Stimulated activated CD4-positive, alpha-beta T cell treated with anti-CD3 and anti-CD28 coated beads, Interleukin-4, amount 100 ng/mL, for 4 hours (primary cell): ENCODE measurements at places on chromosomes 2 and 18.

GRCh38 chr2:96804986-96805385, 11.1 kb upstream of the CNNM3 start:
- no peak for DNase-seq

DNA sequence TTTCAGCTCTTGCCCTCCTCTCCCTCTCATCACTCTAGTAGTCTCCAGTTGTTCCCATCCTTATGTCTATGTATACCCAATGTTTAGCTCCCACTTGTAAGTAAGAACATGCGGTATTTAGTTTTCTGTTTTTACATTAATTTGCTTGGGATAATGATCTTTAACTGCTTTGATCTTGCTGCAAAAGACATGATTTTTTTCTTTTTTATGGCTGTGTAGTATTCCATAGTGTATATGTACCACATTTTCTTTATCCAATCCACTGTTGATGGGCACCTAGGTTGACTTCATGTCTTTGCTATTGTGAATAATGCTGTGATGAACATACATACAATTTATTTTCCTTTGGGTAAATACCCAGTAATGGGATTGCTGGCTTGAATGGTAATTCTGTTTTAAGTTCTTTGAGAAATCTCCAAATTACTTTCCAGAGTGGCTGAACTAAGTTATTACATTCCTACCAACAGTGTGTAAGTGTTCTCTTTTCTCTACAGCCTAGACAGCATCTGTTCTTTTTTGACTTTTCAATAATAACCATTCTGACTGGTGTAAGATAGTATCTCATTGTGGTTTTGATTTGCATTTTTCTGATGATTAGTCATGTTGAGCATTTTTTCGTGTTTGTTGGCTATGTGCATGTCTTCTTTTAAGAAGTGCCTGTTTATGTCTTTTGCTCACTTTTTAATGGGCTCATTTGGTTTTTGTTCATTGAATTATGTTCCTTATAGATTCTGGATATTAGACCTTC, 179.6 kb upstream of the SLC39A10 start:
- no peak for DNase-seq

- DNase-seq, result no peak
Observed at GRCh38 chr2:70613521-70613920, 59.9 kb upstream of the TGFA start.

DNA sequence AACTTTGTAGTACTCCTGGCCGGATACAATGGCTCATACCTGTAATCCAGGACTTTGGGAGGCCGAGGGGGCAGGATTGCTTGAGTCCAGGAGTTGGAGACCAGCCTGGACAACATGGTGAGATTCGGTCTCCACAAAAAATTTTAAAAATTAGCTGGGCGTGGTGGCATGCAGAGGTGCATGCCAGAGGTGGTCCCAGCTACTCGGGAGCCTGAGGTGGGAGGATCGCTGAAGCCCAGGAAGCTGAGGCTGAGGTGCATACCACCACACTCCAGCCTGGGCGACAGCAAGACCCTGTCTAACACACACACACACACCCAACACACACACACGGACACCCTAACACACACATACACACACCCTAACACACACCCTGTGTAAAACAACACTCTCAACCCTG, 55.6 kb downstream of the HDAC4 start:
- no peak for DNase-seq

- no peak for DNase-seq
Observed at GRCh38 chr18:64659196-64659595, 510.3 kb upstream of the LINC00305 start.

- DNase-seq, result no peak
Observed at GRCh38 chr2:239152916-239153305, 247.9 kb downstream of the HDAC4 start.

DNA sequence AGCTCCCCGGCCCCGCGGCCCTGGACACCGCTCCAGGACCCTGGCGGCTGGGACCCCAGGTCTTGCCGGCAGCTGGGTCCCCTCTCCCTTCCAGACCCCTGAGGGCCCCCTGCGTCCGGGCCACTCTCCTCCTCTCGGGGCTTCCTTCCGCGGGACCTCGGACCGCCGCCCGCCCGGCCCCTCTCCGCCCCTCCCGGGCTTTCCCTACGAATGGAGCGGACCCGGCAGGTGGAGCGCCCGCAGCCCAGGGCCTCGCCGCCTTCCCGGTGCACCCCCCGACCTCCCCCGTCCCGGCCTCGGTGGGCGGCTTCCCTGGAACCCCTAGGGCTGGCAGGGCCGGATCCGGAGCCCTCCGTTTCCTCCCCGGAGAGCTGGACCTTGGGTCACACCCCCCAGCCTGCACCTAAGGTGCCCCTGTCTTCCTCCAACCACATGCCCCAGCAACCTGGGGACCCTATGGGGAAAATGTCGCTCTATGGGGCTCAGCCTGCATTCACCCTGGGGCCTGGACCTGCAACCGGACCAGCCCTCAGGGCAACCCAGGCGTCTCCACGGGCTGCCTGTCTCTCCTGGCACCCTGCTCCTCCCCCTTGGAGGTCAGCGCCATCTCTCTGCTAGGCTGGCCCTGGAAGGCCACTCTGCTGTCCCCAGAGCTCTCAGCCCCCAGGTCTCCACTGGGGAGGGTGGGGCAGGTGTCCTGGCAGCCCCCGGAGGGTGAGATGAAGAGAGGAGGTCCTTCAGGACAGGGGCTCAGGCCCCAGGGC, 730 bp downstream of the B3GNT7 start:
- DNase-seq, result no peak

DNA sequence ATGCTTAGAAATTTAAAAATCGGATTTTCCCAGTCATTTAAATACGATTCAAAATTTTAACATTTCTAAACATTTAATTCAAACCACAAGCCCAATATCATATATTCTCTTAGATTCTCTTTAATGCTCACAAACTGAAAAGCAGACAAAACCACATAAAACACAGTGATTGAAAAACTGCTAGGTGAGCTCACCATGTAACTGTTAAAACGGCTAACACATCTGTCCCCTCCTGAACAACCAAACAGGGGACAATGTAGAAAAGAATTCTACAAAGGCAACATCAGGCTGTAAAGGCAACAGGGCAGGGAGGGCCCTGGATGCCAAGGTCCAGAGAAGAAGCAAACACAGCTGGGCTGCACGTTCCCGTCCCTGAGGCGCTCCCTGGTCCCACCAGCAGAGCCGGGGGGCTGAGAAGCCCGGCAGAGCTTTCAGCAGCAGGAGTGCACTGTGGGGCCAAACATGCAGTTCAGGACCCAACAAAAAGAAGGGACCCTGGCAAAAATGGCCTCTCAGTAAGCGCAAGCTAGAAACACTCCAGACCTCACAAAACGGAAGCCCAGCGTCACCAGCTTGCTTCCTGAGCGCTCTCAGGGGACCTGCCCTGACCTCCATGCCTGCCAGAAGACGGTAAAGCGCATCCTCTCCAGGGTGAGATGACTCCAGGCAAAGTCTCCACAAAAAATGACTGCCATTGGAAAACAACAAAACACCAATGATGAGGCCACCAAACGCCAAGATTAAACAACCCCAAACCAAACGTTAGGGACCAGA, 40.5 kb downstream of the NDUFA10 start:
- no peak for DNase-seq

DNA sequence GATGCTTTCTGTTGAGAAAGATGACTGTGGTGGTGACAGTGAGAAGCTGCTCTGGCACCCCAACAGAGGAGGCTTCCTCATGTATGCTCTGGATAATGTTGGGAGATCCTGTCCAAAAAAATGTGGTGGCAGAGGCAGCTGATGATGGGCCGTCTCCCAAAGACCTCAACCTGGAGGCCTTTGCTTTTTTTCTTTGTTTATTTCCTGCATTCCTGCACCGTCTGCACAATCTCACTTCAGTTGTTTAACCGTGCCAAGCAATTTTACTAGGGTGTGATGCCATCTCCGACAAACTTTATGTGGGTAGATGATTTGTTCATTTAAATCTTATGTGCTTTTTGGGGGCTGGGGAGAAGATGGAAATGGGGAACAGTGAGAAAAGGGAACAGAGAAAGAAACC, 62.2 kb upstream of the IGFBP5 start:
- DNase-seq, result no peak

- DNase-seq, result no peak
Observed at GRCh38 chr2:77161009-77161408, 361.2 kb downstream of the LRRTM4 start.

- DNase-seq, result no peak
Observed at GRCh38 chr2:122009561-122009960, 254.1 kb downstream of the TSN start.

DNA sequence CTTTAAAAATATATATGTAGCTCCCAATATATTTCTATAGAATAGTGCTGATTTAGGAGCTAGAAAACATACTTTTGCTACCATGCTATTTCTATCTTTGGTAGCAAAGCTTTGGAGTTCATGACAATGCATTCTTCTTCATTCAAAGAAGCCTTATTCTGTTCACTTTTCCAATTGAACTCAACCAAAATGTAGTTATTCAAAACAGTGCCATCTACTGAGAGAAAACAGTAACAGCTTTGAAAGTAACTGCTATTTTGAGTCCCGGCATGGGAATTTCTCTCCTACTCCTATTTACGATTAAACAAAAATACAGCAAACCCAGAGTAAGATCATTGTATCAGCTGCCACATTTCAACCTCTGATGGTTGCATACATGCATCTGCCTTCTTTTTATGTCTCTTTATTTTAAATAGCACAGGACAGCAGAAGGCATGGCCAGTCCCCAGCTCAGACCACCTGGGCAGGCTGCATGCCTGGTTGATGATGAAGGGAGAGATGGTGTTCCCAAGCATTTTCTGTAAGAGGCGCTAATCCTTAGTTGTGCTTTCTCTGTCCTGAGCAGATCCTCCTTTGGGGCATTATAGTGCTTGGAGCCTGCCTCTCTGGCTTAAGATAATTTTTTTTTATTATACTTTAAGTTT, 69.7 kb upstream of the SULT1C3 start:
- no peak for DNase-seq

GRCh38 chr2:218245214-218245613, 15.6 kb upstream of the GPBAR1 start:
- DNase-seq, result no peak

DNA sequence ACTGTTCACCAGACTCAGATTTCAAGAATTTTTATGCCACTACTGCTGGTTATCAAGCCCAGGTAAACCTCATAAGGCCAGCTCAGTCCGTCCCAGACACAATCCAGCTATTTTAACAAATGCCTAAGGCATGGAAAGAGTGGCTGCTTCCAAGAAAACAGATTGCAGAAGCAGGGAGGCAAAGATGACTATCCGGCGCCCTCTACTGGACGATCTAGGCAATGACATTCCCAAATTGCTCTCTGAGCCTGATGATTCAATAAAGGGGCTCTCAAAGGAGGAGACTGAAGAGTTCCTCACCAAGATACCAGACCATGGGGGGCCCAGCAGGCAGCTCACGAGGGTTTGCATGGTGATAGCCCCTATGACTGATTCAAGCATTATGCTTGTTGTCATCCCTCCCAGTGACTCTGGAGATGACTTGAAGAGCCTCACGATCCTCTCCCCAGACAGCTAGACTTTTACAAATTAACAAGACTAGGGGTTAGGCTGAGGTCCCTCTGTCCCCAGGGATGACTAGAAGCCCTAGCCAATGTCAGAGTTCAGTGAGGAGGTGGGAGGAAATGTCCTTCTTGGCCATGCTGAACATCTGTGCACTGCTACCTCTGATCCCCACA, 25.0 kb downstream of the SERPINB8 start:
- peak; percentile 14 for DNase-seq

DNA sequence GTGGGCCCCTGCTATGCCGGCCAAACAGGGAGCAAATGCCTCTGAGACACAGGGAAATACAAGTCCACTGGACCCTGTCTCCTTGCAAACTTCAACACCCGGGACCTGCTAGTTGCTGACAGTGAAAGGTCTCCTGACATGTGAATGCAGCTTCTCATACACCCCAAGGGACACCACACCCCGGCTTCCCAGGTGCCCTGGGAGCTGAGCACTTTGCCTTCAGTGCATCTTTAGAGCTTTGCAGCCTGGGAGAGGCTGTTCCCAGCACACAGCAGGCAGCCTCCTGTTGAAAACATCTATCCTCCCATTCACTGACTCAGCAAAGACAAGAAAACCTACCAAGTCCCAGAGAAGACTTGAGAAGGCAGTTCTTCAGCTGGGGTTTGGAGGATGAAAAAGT, 143.4 kb downstream of the COL6A3 start:
- no peak for DNase-seq
